SW 1271 (cell line): ENCODE measurements at places on chromosomes 3 and 15.

GRCh38 chr15:59437142-59437816 lies 707 bp upstream of the FAM81A start:
- no peak for DNase-seq

DNA sequence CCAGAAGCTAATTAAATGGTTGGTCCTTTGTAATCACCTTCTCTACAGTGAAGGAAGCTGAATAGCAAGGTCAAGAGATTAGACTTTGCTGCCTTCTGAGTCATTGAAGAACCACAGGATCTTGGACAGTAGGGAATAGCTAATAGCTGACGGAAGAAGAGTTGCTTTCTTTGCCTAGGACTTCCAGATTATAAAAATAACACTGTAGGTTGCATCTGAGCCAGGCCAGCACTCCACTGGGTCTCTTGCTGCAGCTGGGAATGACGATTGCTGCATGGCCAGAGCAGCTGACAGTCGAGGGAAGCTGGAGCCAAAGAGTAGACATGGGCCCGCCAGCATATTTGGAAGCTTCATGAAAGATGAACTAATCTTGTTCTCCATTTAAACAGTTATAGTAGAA lies 81.5 kb upstream of the KCNMB2 start:
- no peak for DNase-seq

GRCh38 chr3:33075995-33076394 lies 21.0 kb downstream of the GLB1 start:
- no peak for DNase-seq

GRCh38 chr3:152729906-152730305 lies 105.0 kb upstream of the P2RY1 start:
- DNase-seq = no peak

GRCh38 chr3:17157713-17158112 lies 273.0 kb downstream of the PLCL2 start:
- DNase-seq = no peak

- DNase-seq = no peak
These were observed 18.1 kb upstream of the RAF1 start for GRCh38 chr3:12681943-12682390.
